Left ventricle myocardium inferior (tissue), 1 donor: ENCODE measurements at places on chromosomes 16 and 17.
A peak's percentile ranks its signal among the peaks of the same experiment; 100 is the strongest.

- DNase-seq = no peak
Measured at GRCh38 chr17:60393840-60394723, 2.1 kb upstream of the USP32 start.

DNA sequence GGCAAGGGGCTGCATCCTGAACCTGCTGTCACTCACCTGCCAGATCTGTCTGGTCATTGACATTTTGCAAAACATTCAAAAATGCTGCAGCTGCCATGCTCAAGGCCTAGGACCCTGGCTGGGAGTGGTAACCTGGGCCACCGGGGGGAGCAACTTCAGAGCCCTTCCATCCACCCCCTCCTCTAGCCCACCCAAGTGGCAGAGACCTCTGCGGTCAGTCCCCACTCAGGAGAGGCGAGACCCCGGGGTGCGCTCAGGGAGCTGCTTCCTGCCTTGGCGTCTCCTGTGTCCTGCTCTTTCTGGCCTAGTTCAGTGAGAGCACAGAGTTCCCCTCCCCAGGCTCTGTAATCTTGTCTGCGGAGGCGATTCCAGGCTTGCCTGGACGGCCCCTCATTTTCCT is 108.8 kb downstream of the CCDC182 start:
- DNase-seq = no peak

DNA sequence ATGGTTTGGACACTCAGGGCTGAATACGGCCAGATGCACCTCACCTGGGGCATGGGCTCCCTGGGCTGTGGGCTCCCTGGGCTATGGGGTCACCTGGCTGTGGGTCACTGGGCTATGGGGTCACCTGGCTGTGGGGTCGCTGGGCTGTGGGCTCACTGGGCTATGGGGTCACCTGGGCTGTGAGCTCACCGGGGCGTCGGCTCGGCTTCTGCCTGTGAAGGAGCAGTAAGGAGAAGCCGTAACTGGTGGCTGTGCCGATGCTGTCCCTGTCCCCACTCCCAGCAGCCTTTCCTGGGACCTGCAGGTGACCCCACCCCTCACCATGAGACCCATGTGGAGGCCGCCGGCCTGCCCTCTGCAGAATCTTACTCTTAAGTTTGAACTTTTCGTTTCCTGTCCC is 1.9 kb upstream of the PERCC1 start:
- DNase-seq = no peak

DNA sequence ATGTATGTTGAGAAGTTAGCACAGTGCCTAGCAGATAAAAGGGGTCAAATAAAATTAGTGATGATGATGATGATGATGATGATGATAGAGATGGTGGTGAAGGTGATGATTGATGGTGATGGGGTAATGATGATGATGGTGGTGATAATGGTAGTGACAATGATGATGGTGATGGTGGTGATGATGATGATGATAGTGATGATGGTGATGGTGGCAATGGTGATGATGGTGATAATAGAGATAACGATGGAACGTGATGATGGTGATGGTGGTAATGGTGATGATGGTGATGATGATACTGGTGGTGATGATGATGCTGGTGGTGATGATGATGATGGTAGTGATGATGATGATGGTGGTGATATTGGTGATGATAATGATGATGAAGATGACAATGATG is 223.7 kb downstream of the FOXL1 start:
- no peak for DNase-seq

- DNase-seq = peak; percentile 35
Measured at GRCh38 chr17:68777243-68777855, 176.2 kb upstream of the FAM20A start.

DNA sequence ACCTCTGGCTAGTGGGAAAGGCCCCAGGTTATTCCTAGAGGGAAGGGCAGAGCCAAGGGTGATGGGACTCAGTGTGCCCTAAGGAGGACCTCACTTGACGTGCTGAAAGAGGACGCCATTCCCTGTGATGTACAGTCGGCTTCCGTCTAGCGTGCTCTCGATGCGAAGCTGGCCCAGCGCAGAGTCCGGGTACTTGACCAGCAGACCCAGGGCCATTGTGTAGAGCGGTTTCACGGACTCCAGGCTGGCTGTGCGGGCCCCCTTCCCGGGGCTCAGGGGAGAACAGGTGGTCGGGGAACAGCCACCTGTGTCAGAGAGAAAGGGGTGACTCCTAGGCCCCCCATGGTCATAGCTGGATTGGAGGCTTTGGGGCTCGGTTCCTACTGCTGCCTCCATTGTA is 19.9 kb downstream of the PLEKHG4 start:
- no peak for DNase-seq

DNA sequence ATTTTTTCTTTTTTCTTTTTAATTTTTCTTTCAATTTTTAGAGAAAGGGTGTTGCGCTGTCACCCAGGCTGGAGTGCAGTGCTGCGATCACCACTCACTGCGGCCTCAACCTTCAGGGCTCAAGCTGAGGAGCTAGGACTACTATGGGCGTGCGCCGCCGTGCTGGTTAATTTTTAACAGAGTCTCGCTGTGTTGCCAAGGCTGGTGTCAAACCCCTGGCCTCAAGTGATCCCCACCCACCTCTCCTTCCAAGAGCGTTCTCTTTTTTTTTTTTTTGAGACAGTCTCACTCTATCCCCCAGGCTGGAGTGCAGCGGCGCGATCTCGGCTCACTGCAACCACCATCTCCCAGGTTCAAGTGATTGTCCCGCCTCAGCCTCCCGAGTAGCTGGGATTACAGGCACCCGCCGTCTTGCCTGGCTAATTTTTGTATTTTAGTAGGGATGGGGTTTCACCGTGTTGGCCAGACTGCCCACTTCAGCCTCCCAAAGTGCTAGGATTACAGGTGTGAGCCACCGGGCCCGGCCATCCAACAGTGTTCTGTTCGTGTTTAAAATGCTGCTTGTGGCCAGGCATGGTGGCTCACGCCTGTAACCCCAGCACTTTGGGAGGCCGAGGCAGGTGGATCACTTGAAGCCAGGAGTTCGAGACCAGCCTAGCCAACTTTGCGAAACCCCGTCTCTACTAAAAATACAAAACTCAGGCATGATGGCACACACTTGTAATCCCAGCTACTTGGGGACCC is 14.5 kb upstream of the RPL13 start:
- no peak for DNase-seq

DNA sequence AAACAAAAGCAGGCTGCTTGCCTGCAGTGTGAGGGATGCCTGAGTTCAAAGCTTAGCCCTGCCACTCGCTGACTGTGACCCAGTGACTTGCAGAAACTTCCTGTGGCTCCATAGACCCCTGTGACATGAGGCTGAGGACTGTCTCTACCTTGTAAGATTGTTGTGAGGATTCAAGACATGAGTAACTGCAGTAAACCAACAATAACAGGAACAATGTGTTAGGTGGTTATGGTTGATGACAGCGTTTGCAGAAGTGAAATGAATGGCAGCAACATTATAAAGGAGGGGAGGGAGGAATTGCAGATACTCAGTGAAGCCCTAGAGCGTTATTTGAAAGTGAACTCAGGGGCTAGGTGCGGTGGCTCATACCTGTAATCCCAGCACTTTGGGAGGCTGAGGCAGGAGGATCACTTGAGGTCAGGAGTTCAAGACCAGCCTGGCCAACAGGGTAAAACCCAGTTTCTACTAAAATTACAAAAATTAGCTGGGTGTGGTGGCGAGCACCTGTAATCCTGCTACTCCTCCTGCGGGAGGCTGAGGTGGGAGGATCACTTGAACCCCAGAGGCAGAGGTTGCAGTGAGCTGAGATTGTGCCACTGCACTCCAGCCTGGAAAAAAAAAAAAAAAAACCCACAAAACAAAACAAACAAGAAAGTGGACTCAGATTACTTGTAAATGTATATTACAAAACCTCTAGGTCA is 33.5 kb upstream of the EMP2 start:
- DNase-seq = no peak

DNA sequence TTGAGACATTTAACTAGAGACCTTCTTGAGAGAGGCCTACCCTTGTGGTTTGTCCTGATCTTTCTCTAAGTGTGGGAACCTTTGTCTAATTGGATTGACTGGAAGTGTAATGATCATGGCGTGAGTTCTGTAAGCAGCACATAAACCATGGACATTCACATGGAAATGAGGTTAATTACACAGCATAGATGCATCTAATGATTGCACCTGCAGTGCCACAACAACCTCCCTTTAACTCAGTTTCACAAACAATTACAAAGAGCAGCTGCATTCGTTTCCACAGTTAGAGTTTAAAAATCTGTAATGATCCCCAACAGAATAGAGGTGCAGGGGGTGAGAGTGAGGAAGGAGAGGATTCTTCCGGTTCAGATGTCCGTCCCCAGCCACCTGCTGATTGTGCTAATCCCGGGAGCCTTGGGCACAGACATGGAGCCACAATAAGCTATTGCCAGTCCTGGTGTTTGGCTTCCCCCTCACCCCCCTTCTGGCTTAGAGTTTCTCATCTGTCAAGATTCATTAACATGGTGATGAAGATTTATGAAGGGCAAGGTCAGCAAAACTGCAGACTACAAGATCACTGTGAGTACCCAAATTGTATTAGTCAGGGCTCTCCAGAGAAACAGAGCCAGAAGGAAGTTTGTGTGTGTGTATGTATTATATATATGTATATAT is 659.2 kb upstream of the SOX9 start:
- no peak for DNase-seq

- DNase-seq = no peak
Measured at GRCh38 chr16:14354561-14355351, 275.3 kb downstream of the PARN start.

GRCh38 chr17:75345514-75346167 is 56.4 kb upstream of the SLC25A19 start:
- DNase-seq = no peak

- peak; percentile 66 for DNase-seq
Measured at GRCh38 chr17:4605826-4606225, 21.5 kb downstream of the SMTNL2 start.

DNA sequence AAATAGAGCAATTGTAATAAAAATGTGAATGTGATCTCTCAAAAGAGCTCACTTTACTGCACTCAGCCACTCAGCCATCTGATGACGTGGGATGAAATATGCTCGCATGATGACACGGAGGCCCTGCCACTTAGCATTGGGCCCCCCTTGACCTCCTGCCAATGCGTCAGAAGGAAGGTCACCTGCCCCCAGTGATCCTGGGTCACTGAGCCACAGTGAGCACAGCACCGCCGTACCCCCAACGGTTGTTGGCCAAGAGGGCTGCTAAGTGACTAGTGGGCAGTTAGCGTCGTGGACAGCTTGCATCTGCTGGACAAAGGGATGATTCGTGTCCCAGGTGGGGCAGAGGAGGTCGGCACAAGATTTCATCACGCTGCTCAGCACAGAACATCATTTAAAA is 22.9 kb downstream of the ZC3H18 start:
- no peak for DNase-seq

GRCh38 chr16:48110982-48111381 is 44.8 kb downstream of the ABCC12 start:
- no peak for DNase-seq

DNA sequence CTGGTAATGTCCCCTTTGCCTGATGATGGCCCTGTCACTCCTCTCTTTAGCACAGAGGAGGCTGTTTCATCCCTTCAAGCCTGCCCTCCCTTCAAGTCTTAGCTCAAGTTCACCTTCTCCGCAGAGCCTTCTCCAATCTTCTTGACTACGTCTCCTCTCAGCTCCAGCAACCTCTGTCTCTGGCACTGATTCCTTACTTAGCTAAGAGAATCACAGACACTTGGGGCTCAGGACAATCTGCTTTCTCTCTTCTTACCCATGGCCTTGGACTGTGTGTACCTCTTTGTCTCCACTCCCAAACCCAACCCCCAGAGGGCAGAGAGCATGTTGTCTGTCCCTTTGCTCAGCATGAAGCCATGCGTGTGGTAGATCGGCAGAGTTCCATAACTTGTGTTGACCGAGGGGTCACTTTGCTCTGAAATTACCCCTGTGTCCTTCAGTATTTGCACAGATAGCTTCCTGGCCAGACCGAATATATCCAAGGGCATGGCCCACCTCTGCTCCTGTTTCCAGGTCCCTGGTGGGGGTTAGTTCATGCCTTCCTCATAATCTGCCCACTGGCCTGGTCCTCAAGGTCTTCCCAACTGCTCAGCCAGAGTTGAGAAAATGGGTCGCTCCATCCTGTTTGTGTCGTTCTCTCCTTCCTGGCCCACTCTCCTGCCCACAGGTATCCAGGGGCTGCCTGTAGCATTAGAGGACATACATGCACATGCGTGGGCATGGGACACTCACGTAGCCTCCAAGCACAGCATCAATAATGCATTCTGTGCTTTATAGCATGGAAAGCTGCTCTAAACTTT is 41.6 kb downstream of the MAPT start:
- no peak for DNase-seq

DNA sequence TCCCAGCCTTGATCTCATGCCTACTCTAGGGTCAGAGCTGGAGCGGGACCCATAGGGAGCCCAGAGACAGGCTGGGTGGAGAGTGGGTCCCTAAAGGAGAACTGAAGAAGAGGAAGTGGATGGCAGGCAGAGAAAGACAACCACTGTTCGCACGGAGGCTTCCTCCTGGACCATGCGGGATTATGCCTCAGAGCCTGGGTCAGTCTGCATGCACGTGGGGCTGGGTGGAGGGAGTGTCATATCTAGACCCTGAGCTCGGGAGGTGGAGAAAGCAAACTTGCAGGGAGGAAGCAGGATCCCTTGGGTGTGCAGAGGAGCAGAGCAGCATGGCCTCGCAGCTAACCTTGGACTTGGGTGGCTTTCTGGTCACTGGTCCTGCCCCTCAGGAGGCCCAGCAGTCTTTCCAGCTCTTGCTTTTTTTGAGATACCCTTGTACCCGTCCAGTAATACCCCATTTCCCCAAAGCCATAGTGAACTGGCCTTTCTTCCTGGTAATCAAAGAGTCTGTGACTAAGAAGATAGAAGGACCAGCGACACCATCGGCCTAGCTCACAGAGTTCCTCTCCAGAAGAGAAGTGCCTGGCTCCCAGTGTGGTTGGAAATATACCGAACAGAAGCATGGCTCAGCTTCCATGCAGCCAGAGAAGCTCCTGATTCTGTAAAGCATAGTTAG is 344.2 kb downstream of the CPPED1 start:
- DNase-seq = peak; percentile 36

DNA sequence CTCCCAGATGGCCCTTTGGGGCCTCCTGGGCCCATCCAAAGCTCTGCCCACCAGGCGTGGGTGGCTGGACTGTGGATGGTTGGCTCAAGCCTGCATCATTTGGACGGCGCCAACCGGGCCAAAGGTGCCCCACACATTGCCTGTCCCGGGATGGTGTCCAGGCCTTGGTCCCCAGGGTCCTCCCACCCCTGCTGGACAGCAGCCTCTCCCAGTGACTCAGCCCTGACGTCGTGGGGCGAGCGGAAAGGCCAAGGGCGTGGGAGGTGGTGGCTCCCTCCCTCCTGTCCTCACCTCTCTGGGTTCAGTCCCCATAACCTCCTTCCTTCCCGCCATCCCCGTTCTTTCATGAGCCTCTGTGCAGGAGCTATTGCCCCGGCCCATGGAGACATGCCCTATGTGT is 42.1 kb upstream of the DLX4 start:
- DNase-seq = peak; percentile 76

DNA sequence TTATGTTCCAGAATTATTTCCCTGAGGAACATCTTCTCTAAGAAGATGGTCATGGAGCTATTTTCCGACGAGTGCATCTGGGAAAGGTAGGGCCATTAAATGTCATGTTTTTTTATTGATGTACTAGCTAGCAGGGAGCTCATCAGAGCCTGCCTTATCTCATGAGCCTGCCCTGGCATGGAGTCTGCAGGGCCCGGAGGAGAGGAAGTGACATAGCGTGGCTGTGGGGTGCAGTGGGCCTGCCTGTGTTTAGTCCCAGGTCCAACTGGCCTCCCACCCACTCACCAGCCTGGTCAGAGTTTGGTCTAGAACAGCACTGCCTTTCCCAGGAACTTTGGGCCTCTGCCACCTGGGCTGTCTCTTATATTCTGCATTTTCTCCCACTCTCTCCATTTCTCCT is 389.8 kb downstream of the SNX29 start:
- DNase-seq = no peak
